ENCODE measurements at places on chromosomes 13 and 19. TPM values are rescaled to one million over a fixed set of nuclear protein-coding genes. Genes with fewer than 3 reads are reported as not detected.
A peak's percentile ranks its signal among the peaks of the same experiment; 100 is the strongest.

The RAB20 gene
- total RNA-seq = 12.3 TPM

The PALM gene
- 23.6 TPM for total RNA-seq

The IQCN gene
- total RNA-seq = 0.48 TPM

The KISS1R gene
- 3.3 TPM for total RNA-seq

GRCh38 chr19:42115705-42116104 is 16.5 kb downstream of the POU2F2 start:
- no peaks in the 10 kb centered on the region for H3K36me3 ChIP-seq
- no peak overlapping the region for H3K27ac ChIP-seq
- H3K4me1 ChIP-seq = peaks cover 6% of the 10 kb centered on the region
- H3K4me3 ChIP-seq = no peak overlapping the region
- DNase-seq = no peak
- no peaks in the 10 kb centered on the region for H3K27me3 ChIP-seq

- H3K36me3 ChIP-seq = no peaks in the 10 kb centered on the region
- no peaks in the 10 kb centered on the region for H3K27me3 ChIP-seq
- no peak overlapping the region for H3K27ac ChIP-seq
Observed at GRCh38 chr19:13621413-13621812, 115.1 kb upstream of the CACNA1A start.

- H3K4me3 ChIP-seq = no peak overlapping the region
- H3K36me3 ChIP-seq = peaks cover 17% of the 10 kb centered on the region
- no peaks in the 10 kb centered on the region for H3K4me1 ChIP-seq
- no peak overlapping the region for H3K27ac ChIP-seq
- DNase-seq = no peak
- H3K27me3 ChIP-seq = no peaks in the 10 kb centered on the region
Observed at GRCh38 chr13:21537105-21537504, 66.9 kb downstream of the MICU2 start.

DNA sequence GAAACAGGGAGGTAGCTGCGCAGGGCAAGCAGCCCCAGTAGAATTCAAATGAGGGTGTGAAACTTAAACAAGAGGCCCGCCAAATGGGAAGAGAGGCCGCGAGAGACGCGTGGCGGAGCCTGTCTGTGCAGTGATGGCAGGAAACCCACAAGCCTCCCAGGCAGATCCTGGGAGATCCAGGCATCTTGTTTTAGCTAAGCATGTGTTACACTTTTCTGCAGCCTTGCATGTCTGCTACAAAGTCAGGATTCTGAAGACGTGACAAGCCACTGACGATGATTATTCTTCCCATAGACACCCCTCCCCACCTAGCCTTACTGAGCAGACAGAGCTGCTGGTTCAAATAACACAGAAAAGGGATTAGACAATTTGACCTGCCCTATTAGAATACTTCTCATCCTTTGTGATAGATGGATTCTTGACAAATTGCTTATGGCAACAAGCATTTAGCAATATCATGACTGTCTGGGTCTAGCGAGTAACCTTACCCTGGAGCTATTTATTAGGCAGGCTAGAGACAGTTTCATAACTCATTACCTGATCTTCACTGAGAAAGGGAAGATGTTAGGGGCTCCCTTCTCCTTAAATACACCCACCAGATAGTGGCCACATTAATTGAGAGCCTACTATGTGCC is 185.2 kb upstream of the IRS2 start:
- H3K4me1 ChIP-seq = no peaks in the 10 kb centered on the region
- no peaks in the 10 kb centered on the region for H3K27me3 ChIP-seq
- DNase-seq = no peak
- H3K27ac ChIP-seq = no peak overlapping the region
- no peak overlapping the region for H3K4me3 ChIP-seq

- no peaks in the 10 kb centered on the region for H3K27me3 ChIP-seq
- no peaks in the 10 kb centered on the region for H3K36me3 ChIP-seq
- no peak within 1 kb of the TSS for H3K27ac ChIP-seq
- H3K4me3 ChIP-seq = no peak within 1 kb of the TSS
- DNase-seq = peak; percentile 63
- H3K4me1 ChIP-seq = peaks cover 9% of the 10 kb centered on the region
Observed at GRCh38 chr13:98977568-98978265, at the start of gene DOCK9. DOCK9 (minus strand) TSS chr13:98978064; CDS start chr13:98977909, 155 bp downstream.

- H3K27ac ChIP-seq = no peak overlapping the region
- H3K27me3 ChIP-seq = no peaks in the 10 kb centered on the region
- H3K36me3 ChIP-seq = no peaks in the 10 kb centered on the region
- no peak overlapping the region for H3K4me3 ChIP-seq
Observed at GRCh38 chr13:52053460-52053859, 29.0 kb downstream of the UTP14C start.

GRCh38 chr19:6108721-6109633 is 1.3 kb downstream of the RFX2 start:
- H3K4me3 ChIP-seq = peak overlapping the region; percentile 87
- DNase-seq = peak; percentile 37
- H3K36me3 ChIP-seq = no peaks in the 10 kb centered on the region
- H3K27ac ChIP-seq = no peak overlapping the region
- peaks cover 14% of the 10 kb centered on the region for H3K27me3 ChIP-seq

GRCh38 chr13:60679928-60680694 is 283.1 kb downstream of the TDRD3 start:
- H3K4me3 ChIP-seq = no peak overlapping the region
- no peaks in the 10 kb centered on the region for H3K36me3 ChIP-seq
- no peaks in the 10 kb centered on the region for H3K27me3 ChIP-seq
- DNase-seq = peak; percentile 34

DNA sequence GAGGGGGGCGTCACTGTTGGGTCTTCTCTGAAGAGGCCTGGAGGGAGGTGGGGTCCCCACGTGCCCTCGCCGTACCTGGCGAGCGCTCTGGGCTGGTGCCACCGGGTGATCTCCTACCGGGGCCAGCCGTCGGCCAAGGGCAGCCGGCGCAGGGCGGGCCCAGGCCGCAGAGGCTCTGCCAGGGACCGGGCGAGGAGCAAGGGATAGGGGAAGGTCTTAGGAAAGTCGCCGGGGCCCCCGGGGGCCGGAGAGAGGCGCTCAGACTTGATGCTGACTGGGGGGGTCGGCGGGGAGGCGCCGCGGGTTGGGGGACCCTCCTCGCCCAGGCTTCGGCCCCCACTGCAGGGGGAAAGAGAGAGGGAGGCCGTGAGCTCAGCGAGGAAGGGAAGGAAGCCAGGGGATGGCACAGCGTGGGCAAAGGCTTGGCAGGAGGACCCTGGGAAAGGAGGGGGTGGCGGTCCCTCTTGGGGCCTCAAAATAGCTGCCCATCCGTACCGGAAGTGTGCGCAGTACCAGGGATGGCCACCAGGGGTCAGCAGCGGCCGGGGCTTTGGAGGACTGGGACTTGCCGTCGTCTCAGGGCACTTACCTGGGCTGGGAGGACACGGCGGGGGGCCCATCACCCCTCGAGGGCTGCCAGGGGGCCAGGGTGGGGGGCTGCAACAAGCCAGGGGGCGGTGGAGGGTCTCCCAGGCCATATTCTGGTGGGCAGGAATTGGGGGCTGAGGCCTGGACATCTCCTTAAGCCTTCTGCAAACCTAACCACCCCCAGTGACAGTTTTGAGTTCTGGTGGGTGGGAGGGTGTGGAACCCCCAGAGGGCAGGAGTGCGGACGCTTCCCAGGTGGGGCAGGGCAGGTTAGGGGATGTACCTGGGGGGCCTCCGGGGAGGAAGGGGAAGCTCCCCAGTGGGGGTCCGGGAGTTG is 7.7 kb upstream of the TMEM161A start:
- H3K4me1 ChIP-seq = no peaks in the 10 kb centered on the region
- peak; percentile 89 for DNase-seq
- H3K27ac ChIP-seq = no peak overlapping the region
- H3K27me3 ChIP-seq = no peaks in the 10 kb centered on the region

GRCh38 chr19:55283548-55284377 is at the start of gene BRSK1:
BRSK1 (plus strand) TSS chr19:55283997; CDS start chr19:55284443, 446 bp downstream.
- no peaks in the 10 kb centered on the region for H3K4me1 ChIP-seq
- no peak within 1 kb of the TSS for H3K27ac ChIP-seq
- H3K4me3 ChIP-seq = peak within 1 kb of the TSS; percentile 84
- DNase-seq = peak; percentile 89

- DNase-seq = no peak
- H3K4me1 ChIP-seq = no peaks in the 10 kb centered on the region
- no peaks in the 10 kb centered on the region for H3K27me3 ChIP-seq
Observed at GRCh38 chr13:106361621-106362020, 173.8 kb downstream of the EFNB2 start.

- H3K4me3 ChIP-seq = no peak overlapping the region
- no peaks in the 10 kb centered on the region for H3K27me3 ChIP-seq
- H3K27ac ChIP-seq = no peak overlapping the region
- no peaks in the 10 kb centered on the region for H3K4me1 ChIP-seq
- DNase-seq = no peak
Observed at GRCh38 chr13:79382545-79383275, 23.3 kb downstream of the RBM26 start.

Measured in H9 (cell line).